ENCODE measurements at places on chromosomes 13 and 19.

GRCh38 chr19:4566402-4567051 lies 7.0 kb upstream of the SEMA6B start:
- no peak for DNase-seq

DNA sequence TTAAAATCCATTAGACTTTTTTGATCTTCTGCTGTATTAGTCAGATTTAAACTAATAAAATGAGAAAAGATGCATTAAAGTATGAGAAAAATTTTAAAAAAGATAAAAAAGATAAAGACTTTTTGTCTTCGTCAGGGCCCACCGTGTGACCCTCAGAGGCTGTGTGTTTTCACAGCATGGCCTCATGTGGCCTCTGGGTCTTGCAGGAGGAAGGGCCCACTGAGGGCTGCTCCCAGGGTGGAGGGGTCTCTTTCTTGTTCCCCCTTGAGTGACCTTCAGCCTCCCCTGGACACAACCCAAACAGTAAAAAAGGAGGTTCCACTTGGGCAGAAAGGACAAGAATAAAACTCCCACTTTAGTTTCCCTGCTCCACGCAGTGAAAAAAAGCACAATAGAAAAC lies 57.1 kb upstream of the RANBP3 start:
- DNase-seq: no peak

DNA sequence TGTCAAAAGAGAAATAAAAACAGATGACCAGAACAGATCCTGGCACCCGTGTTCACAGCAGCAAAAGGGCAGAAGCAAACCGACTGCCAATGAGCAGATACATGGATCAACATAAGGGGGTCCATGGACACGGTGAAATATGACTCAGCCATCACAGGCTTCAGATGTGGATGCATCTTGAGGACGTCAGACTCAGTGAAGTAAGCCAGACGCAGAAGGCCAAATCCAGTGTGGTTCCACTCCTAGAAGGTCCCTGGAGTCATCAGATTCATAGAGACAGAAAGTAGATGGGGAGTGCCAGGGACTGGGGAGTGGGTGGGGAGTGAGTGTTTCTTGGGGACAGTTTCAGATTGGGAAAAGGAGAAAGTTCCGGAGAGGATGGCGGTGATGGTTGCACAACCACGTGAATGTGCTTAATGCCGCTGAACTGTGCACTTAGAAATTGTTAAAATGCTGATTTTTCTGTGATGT lies 28.8 kb upstream of the SEMA6B start:
- no peak for DNase-seq

GRCh38 chr19:13930402-13930801 lies 7.8 kb downstream of the PODNL1 start:
- no peak for DNase-seq

- no peak for DNase-seq
Measured at GRCh38 chr19:55285229-55285890, 1.6 kb downstream of the BRSK1 start.

- DNase-seq: no peak
Measured at GRCh38 chr13:59358014-59358413, 805.7 kb downstream of the DIAPH3 start.

- no peak for DNase-seq
Measured at GRCh38 chr13:30799356-30799824, 64.0 kb downstream of the ALOX5AP start.

GRCh38 chr19:53882391-53883050 lies 524 bp downstream of the PRKCG start:
- DNase-seq: no peak

DNA sequence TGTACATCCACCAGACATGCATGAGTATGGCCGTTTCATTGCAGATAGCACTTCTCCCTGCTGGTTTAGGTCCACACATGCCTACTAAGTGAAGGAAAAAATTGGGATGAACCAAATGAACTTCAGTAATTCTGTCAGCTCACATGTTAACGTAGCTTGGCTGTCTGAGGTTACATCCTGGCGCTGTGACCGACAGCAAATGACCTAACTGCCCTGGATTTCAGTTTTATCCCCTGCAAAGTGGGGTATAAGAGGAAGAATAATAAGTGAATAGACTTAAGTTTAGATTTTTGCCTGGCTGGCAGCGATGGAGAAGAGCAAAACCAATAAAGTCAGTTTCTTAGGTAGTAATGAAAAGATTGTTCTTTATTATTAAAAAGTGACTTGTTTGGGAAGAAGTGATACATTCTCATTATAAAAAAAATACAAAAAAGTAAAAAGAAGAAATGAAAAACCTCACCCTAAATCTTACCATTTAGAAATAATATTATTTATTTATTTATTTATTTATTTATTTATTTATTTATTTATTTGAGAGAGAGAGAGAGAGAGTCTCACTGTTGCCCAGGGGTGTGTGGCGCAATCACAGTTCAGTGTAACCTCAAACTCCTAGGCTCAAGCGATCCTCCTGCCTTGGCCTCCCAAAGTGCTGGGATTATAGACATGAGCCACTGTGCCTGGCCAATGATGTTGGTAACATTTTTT lies 4.2 kb upstream of the RNF113B start:
- no peak for DNase-seq

DNA sequence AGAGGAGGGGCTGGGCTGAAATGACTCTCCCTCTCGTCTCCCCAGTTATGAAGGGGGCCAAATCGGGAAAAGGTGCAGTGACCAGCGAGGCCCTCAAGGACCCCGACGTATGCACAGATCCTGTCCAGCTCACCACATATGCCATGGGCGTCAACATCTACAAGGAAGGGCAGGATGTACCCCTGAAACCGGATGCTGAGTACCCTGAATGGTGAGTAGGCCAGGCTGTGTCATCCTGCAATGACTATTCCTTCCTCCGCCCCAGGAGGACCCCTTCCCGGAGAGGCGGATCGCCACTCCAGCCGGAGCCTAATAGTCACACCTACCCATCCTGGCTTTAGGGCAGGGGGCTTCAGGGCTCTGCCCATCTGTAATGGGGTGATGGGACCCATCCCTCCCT lies 2.6 kb downstream of the MRPL54 start:
- DNase-seq: no peak

DNA sequence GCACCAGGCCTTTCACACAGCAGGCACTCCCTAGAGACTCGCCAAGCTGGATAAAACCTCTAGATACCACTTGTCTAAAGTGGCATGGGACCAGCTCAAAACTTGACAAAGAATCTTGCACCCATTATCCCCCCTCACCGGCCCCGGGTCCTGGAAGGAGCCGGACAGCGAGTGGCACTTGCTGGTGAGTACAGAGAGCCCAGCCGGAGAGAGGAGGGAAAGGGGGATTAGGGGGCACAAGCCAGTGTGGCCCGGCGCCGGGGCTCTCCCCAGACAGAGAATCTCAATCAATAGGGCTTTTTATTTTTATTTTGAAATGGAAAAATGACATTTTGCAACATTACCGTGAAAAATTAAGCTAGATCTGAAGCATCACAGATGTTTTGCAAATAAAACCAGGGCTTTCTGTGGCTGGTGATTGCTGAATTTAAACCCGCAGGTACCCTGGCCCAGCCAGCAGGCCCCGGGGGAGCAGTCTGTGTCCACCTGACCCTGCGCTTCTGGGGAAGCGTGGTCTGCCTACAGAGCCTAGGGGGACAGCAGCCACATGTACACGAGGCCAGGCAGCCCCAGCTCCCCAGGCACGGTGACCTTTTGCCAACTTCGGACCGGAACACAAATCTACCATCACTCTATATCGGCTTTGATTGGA lies 10.0 kb upstream of the VSTM2B start:
- no peak for DNase-seq

DNA sequence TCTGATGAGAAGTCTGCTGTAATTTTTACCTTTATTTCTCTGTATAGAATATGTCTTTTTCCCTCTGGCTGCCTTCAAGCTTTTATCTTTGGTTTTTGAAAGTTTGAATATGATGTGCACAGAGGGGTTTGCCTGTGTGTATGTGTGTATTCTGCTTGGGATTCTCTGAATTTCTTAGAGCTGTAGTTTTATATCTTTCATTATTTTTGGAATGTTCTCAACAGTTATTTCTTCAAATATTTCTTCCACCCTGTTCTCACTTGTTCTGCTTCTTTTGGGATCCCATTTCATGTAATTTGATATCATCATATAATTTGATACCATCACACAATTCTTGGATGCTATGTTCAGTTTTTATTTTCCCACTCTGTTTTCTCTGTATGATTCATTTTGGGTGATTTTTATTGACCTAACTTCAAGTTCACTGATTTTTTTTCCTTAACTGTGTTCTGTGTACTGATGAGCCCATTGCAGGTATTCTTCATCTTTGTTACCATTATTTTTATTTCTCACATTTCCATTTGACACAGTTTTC lies 7.5 kb downstream of the COG3 start:
- DNase-seq: no peak

- no peak for DNase-seq
Measured at GRCh38 chr19:36837176-36837905, 846 bp downstream of the ZNF790 start.
